ENCODE measurements at places on chromosomes 16 and 17.

DNA sequence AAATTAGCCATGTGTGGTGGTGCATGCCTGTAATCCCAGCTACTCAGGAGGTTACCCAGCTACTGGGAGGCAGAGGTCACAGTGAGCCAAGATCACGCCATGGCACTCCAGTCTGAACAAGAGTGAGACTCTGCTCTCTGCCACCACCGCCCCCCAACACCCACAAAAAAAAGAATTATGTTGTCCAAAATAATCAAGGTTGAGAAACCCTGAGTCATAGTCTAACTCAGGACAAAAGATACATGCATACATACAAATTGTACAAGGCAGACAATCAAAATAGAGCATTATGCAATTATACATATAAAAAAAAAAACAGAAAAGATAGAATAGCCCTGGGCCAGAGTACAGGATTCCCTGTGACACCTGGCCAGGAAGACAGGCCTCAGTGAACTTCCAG, 6.6 kb upstream of the KPNB1 start:
- DNase-seq = no peak

- no peak for DNase-seq
Measured at GRCh38 chr17:63939884-63940283, 7.8 kb upstream of the CD79B start.

GRCh38 chr16:63481060-63481459, 1444.8 kb upstream of the CDH8 start:
- no peak for DNase-seq

- no peak for DNase-seq
Measured at GRCh38 chr17:73516431-73516830, 127.8 kb downstream of the SDK2 start.

- DNase-seq = no peak
Measured at GRCh38 chr17:2844416-2844815, 48.2 kb downstream of the RAP1GAP2 start.

- no peak for DNase-seq
Measured at GRCh38 chr16:85614338-85615013, 1.4 kb downstream of the GSE1 start.

Measured in NCI-H1930 (cell line).